ENCODE measurements at places on chromosomes 13 and 19.
A peak's percentile ranks its signal among the peaks of the same experiment; 100 is the strongest.

DNA sequence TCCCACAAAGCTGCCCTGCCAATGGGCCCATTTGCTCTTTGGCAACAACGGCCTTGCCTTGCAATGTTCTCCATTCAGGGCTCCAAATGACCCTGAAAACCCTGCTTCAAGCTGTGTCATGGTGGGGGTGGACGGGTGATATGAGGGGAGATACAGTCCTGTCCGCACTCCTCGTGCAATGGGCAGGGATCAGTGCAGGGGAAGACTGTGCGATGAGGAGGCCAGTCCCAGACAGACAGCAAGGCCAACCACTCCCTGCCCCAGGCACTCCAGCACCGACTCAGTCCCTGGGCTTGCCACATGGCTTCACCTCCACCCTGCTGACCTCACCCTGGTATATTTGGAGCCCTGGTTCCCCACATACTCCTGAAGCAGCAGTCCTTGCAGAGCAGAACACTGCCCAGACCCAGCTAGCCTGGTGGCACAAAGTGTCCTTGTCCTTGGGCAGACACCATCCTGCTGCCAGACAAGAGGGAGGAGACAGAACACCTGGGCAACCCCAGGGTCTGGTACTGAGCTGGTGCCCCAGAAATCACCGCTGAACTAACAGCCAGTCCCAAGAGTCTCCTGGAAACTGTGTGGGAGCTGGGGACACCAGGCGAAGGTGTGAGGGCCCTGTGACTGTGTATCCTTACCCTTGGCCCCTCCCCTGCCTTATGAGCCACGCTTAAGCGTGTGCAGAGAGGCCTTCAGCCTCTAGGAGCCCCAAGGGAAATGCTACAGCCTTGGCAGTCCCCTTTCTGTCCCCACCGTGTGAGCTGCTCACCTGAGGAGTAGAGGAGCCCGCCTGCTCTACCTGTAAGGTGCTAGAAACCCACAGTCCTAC, 9.1 kb upstream of the SLC35E1 start:
- DNase-seq, result no peak

- no peak for DNase-seq
Measured at GRCh38 chr13:57418067-57418677, 213.4 kb upstream of the PCDH17 start.

- DNase-seq, result no peak
Measured at GRCh38 chr13:88031980-88032559, 360.9 kb downstream of the SLITRK5 start.

GRCh38 chr13:57820924-57821323, 189.4 kb downstream of the PCDH17 start:
- DNase-seq, result no peak

DNA sequence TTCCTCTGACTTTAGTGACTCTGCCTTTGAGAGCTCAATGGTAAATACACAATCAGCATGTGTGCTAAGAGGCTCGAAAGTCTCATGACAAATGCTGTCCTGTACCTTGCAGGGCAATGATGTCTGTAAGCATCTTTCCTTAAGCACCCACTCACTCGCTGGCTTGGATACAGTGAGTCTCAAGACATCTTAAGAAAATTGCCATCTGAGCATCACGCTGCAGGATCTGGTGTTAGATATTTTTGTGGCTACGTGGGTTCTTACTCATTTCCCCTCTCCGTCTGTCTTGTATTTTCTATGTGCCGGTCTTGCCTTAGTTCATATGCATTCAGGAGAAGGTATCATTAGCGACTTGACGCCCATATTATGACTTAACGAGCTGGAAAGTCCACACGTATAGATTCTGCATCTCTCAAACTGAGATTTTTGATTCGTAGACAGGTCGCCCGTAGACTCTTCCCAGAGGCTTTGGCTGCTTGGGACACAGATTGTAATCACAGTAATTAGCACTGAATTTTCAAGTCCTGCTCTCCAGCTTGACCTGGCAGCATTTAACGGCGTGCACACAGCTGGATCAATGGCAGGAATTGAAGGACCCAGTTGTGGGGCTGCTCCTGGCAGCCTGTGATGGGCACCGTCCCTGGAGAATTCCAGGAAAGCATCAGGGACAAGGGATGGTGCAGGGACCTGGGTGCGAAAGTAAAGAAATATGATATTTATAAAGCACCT, 231.2 kb downstream of the ZIC5 start:
- DNase-seq, result no peak

DNA sequence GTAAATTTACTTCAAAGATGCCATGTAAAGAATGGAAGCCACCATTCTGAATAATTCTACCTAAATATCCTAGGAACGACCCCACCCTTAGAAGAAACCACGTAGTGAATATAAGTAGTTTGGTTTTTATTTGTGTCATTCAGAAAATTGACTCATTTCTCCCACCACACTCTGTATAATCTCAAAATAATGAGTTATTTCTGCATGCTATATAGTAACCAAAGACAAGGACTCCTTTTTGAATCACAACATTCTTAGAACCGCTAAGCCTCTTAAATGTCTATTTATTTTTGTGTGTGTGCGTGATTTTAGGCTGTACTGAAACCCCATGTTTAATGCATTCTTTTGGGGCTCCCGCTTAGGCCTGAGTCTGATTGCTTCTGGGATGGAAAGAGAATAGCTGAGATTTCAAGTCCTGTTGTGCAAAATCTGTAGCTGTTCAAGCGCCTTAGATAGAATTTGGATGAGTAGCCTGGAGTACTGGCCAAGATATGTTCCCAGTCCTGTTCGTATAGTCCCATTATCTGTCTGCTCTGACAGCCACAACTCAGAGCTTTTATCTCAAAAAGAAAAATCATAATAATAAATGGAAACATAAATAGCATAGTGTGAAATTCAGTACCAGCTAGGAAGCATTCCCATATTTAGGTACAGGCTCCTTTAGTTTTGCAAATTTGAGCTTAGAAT, 532.4 kb upstream of the NBEA start:
- no peak for DNase-seq

DNA sequence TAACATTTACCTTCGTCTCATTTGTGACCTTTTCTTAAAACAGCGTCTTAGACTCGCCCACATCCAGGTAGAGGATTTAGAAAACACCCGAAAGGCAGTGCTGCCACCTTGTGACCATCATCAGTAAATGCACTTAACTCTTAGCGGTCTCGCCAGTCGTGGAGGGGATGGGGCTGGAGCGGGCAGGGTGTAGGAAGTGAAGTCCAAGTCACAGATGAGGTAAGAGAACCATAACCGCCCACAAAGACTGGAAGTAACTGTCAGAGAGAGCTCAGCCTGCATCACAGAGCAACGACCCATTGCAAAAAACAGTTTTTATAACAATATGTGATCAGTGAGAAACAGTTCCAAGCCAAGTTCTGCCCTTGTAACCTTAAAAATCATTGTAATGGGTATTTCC, 10.7 kb upstream of the CEACAM3 start:
- DNase-seq, result peak; percentile 59

DNA sequence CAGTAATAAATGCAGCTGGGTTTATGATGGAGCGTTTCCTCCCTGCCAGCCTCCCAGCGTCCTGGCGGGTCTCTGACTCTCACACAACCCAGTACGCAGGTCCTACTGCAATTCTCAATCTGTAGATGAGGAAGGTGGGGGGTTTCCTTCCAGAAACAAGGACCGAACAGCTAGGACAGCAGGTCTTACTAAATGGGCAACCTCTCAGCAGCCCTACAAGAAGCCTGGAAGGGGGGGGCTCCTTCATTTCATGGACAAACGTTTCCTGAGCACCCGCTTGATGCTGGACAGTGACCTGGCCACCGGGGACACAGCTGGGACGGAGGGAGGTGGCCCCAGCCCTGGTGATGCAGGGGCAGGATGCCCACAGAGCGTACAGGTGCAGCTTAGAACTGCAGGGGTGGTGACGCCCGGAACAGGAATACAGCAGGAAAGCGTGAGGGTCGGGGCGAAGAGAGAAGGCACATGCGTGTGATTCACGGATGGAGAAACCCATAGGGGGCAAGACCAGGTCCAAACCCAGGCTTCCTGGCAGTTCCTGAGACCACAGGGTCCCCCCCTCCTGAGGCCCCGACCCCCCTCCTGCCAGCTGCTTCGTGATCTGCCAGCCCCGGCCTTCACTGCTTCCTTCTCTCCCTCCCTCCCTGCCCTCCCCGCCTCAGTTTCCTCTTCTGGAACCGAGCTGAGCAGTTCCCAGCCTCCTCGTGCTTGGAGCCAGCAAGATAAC, 732 bp upstream of the C2CD4C start:
- no peak for DNase-seq

- DNase-seq, result peak; percentile 74
Measured at GRCh38 chr13:42836930-42837690, 55.7 kb downstream of the FAM216B start.

GRCh38 chr13:59424661-59425060, 739.1 kb downstream of the DIAPH3 start:
- DNase-seq, result peak; percentile 63

DNA sequence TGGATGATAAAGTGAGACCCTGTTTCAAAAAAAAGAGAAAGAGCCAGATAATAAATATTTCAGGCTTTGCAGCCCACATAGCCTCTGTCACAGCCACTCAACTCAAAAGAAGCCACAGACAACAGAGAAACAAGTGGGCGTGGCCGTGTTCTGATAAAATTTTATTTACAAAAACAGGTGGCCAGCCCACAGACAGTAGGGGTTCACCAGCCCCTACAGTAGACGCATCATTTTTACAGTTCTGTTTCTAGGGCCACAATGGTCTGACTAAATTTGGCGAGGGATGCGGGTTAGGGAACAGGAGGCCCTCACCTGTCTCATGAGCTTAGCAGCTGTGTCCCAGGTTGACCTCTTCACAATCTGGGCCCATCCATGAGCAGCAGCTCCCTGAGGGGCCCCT, 59.5 kb downstream of the ARHGEF18 start:
- DNase-seq, result no peak

DNA sequence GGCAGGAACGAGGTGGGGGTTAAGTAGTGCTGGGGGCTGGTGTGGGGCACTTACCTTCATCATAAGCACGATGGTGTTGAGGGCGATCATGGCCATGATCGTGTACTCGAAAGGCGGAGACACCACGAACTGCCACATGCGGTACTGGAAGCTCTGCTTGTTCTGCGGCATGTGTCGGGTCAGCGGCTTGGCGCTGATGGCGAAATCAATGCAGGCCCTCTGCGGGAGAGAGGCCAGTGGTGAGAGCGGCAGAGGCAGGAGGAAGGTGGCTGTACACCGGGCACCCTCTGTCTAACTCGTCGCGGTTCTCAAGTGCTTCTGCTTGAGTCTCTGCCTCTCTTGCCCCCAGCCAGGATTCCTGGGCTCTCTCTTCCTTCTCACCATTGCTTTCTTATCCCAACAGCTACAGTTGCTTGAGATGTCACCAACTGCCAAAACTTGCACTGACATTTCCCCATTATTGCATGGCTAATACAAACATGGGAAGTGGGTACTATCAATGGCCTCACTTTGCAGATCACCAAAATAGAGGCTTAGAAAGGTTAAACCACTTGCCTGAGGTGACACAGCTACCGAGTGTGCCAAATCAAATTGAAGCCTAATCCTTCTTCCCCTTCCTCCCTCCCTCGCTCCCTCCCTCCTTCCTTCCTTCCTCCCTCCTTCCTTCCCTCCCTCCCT, 105.0 kb downstream of the IER2 start:
- DNase-seq, result no peak

DNA sequence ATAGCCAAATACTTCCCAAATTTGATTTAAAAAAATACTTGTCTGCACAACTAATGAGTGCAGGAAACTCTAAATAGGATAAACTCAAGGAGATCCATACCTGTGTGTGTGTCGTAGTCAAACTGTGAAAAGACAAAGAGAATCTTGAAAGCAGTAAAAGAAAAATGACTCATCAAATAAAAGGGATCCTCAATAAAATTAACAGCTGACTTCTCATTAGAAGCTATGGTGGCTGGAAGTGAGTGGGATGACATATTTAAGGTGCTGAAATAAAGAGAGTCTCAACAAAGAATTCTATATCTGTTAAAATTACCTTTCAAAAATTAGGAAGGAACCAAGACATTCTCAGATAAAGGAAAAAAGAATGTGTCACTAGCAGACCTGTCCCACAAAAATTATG, 13.7 kb downstream of the RNASEH2B start:
- no peak for DNase-seq

GRCh38 chr19:5809053-5809452, 4.2 kb downstream of the NRTN start:
- no peak for DNase-seq

DNA sequence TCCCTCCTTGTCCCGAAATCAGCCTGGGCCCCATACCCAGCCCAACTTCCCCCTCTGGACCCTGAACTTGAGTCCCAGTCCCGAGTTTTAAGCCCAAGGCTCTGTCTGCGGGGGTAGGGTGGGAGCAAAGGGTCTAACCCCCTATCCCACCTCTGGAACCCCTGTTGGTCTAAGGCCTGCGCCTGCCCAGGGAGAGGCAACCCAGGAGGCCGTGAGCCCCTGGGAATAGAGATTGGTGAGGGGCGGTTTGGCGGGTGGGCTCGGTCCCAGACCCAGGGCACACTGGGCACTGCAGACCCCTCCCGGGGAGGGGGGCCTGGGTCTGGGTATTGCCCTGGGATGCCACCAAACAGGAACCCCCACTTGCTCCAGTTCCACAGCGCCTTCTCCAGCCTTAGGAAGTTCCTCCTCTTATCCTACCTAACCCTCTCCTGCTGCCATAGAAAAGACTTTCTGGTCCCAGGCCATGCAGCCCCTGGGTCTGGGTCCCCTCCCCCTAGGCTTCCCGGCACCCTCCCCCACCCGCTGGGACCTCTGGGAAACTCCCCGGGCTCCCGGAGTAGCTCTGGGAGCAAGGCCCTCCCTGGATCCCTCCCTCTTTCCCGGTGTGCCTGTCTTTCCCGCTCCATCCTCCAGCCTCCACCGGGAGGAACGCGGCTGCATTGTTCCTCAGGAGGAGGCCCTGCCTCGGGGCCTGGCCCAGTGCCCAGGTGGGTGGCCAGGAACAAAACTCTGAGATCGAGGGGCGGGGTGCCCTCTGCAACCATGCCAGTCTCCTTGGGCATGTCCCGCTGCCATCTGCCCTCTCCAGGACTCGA, 33.6 kb upstream of the NANOS3 start:
- DNase-seq, result no peak

DNA sequence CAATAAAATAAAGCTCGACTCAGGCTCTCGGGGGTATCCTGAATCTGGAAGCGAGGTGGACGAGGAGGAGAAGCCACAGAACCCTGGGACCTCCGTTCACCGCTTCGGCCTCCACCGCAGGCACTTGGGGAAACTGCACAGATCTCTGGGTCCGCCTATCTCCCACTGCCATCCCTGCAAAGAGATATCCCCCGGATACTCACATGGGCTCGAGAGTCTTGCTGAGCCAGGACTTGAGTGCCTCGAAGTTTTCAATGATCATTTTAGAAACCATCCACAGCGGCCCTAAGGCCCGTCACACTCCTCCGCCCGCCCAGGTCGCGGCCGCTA, 589 bp downstream of the RBM26 start:
- no peak for DNase-seq

- no peak for DNase-seq
Measured at GRCh38 chr13:78689011-78689410, 30.1 kb upstream of the OBI1 start.

DNA sequence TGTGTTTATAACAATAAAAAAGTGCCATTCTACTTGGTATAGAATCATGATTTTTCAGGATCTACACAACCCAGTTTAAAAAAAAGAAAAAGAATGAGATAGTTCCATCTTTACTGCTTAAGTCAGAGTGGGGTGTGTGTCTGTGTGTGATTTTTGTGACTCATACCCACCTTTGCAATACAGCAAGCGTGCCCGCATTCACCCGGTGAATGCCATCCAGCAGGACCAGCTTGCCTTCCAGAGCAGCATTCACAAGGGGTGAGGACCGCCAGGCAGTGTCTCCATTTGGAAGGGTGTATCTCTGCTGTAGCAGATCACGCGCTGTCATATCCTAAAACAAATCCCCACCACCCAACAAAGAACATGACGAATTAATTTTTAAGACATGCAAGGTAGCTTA, 127.7 kb downstream of the VWA8 start:
- DNase-seq, result no peak

GRCh38 chr19:47331931-47332547, at the start of gene C5AR2:
Gene C5AR2, plus strand, starts transcription at chr19:47332175. Its CDS starts 8,625 bp downstream, at chr19:47340800.
- DNase-seq, result no peak
